ENCODE measurements at places on chromosomes 7 and 10.
A peak's percentile ranks its signal among the peaks of the same experiment; 100 is the strongest.

- DNase-seq: no peak
These were observed 283.2 kb upstream of the CELF2 start for GRCh38 chr10:10734356-10735064.

- no peak for DNase-seq
These were observed 15.6 kb downstream of the ASB4 start for GRCh38 chr7:95501261-95501832.

DNA sequence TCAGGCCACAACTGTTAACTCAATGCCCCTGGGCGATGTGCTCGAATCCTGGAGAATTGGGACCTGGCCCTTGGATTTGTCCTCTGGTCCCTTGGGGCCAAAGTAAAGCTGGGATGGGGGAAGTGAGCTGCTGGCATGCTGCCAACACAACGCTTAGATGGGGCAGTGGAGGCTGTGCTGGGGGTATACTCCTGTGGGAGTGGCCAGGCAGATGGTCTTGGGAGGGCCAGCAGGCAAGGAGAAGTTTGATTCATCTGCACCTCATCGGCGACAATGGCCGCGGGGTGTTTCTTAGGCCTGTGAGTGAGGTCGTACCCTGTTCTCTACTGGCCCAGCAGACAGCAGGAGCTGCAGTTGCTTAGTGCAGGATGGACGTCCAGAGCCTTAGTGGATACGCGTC is 139.0 kb upstream of the MTPN start:
- no peak for DNase-seq

DNA sequence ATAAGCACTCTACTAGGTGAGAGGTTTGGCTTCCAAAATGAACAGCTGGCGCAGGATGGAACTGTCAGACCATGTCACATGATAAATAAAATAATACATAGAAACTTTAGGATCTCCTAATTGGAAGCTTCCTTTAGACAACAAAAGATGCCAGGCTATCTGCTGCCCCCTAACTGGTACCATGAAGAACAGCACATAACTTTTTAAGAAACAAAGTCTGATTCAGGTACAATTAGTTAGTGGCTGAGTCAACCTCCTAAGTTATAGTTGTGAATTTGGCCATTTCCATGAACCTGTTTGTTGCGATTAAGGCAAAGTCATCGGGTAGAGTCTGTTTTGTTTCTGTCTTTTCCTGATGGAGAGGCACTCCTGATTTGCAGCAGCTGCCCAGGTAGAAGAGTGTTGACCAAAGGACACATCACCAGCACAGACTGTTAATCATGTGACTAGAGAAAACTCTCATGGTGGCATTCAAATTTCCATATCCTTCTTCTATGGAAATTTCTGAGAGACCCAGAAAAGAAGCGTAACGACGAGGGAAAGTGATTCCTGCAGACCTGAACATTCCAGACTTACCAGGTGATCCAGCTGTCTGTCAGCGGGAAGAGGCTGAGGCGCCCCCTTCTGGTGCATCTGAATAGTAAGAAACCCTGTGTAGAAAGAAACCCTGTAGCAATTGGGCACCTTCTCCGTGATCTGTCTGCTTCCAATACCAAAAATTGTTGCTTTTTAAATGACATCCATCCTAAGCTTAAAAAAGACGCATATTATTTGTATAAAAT is 8.6 kb upstream of the INHBA start:
- DNase-seq: peak; percentile 45

DNA sequence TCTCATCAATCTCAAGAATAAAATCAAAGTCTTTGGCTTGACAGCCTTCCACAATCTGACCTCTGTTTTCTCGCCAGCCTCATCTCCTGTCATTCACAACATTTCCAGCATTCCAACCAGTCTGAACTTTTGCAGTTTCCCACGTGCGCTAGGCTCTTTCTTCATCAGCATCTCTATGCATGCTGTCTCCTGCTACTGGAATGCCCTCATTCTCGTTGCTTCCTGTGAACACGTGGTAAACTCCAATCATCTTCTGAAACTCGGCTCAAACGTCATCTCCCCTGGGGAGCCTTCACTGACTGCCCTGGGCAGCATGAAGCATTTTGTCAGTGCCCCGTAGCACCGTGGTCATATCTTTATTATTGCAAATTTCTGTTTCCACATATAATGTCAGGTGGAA is 12.2 kb upstream of the RSBN1L start:
- no peak for DNase-seq

GRCh38 chr7:132680590-132680989 is 104.3 kb upstream of the PLXNA4 start:
- no peak for DNase-seq

- no peak for DNase-seq
These were observed 87.1 kb downstream of the ITGA8 start for GRCh38 chr10:15632456-15633091.
